ENCODE measurements at places on chromosomes 6 and 20.

DNA sequence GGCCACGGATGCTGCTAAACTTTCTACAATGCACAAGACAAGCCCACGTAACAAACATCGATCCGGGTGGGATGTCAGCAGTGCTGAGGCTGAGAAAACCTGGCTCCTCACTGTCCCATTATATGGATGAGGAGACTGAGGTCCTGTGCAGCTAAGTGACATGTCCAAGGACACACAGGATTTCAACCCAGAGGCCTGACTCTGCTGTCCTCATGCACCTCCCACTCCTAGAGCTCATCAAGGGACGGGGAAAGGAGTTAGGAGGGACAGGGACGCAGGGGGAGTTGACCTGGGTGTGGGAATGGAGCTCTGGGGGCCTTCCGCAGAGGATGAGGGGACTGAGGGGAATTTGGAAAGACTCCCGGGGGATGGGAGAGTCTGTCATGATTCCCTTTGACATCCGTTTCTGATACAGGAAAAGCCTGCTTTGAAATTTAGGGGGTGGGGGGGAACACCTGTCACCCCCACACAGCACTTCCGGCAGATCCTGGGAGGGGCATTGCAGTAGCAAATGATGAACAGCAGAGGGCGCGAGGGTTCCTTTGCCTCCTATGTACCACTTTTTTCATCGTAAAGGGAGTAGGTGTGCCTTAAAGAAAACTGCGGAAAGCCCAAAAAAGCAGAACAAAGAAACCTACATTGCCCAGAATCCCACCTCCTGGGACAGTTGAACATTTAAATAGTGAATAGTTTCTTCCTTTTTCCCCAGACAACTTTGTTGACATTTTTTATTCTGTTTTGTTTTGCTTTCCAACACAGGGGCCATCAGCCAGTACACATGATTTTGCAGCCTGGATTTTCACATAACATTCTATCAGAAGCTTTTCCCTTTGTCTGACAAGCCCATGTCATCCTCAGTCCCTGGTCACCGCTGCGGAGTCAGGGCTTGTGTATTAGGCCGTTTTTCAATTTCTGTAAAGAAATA lies 48.6 kb downstream of the SLC2A10 start:
- peak; percentile 7 for DNase-seq

GRCh38 chr6:8352966-8353340 lies 82.4 kb downstream of the SLC35B3 start:
- DNase-seq: no peak

GRCh38 chr6:105194106-105194505 lies 14.3 kb upstream of the POPDC3 start:
- DNase-seq: no peak

DNA sequence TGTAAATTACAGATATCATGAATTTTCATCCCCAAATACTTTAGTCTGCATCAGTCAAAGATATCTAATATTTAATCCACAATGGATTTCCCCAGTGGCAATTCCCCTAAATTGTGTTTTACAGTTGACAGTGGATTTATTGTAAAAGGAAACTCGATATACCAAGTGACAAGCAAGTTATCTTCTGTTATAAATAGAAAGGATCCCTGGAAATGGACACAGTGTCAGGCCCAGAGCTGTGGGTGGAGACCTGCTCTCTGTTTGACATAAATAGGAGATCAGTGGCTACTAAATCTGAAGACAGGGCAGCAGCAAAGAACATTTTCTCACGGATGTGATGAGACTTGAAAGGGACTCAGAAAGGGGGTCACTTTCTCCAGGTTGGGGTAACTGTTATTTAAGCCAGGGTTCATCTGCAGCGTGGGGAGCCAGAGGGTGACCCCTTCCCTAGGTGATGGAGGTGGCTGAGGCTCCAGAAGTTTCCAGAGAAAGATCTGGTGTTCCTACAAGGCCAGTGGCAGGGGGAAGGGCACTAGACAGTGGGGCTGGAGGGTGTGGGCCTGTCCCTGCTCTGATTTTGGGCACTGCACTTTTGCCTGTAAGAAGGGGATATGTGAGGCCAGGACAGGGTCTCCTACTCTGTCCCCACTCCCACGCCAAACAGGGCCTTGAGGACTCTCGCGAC lies 12.3 kb upstream of the FAM110A start:
- no peak for DNase-seq

- no peak for DNase-seq
Observed at GRCh38 chr6:92271091-92271490, 1148.3 kb downstream of the EPHA7 start.

- DNase-seq: no peak
Observed at GRCh38 chr6:43260791-43261190, 17.5 kb downstream of the TTBK1 start.

- no peak for DNase-seq
Observed at GRCh38 chr6:143199291-143199690, 138.6 kb downstream of the AIG1 start.

- no peak for DNase-seq
Observed at GRCh38 chr20:1700990-1701389, 43.4 kb upstream of the SIRPG start.

GRCh38 chr6:152575161-152575560 lies 62.0 kb downstream of the SYNE1 start:
- no peak for DNase-seq

- no peak for DNase-seq
Observed at GRCh38 chr6:151241853-151242252, 2.1 kb downstream of the AKAP12 start.

- no peak for DNase-seq
Observed at GRCh38 chr6:127468936-127469335, 9.7 kb upstream of the KIAA0408 start.

DNA sequence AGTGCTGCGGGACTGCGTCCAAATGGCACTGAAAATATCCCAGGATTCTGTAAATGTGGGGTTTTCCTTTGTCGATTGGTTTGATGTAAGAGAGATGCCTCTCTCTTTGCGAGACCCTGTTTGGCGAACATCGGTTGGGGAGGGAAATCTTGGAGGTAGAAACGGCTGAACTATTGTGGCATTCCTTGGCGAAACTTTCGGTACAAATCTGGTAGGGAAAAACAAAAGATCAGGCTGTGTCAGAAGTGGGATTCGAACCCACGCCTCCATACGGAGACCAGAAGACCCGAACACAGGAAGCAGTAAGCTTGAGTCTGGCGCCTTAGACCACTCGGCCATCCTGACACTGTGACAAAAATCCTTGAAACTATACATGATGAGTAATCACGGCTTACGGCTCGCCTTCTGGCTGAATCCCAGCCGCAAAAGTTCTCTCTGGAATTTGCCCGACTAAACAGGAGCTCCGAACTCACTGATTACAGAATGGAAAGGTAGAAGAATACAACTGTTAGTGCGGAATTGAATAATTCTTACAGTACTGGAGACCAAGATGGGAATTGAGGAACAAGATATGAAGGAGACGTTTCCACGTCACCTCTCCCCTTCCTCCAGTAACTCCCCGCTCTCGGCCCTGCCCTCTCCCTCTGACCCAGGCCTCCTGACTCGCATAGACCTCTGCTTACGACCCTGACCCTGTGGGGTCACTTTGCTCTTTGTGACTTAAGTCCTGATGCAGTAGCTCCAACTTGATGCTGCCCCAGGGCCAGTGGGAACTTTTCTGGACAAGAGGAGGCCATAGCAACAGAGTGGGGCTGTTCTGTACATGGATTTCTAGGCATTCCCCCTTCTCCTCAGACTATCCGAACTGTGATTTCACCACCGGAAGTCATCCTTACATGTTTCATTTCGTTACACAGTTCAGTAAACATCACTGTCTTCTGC lies 132.8 kb upstream of the ZNF184 start:
- no peak for DNase-seq

GRCh38 chr20:46332373-46333160 lies 24.3 kb upstream of the CDH22 start:
- DNase-seq: no peak

- no peak for DNase-seq
Observed at GRCh38 chr6:24655215-24655614, 9.2 kb upstream of the KIAA0319 start.

- no peak for DNase-seq
Observed at GRCh38 chr20:35508493-35509218, 20.8 kb downstream of the C20orf173 start.

GRCh38 chr6:95948324-95948723 lies 67.5 kb upstream of the FUT9 start:
- no peak for DNase-seq

DNA sequence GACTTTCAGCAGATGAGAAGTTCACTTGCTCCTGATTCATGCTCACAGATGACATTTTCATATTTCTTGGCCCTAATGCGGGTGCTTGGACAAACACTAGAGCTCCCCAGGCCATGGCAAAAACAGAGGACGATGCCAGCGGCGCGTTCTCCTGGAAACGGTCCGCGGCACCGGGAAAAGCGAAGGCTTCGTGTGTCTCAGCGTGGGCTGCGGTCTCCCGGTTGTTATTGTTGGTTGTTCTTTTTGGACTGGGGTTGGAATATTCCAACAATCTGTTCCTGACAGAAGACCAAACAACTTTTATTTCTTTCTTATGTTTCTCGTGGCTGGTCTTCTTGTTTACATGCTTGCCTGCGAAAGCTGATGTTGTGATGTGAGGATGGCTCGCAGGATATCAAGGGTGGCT lies 46.8 kb upstream of the NEDD9 start:
- no peak for DNase-seq

Measured in activated naive CD4-positive, alpha-beta T cell (primary cell).